Aorta (tissue), 5 donors: ENCODE measurements at places on chromosomes 5 and 9. TPM values are rescaled to one million over a fixed set of nuclear protein-coding genes. Genes with fewer than 3 reads are reported as not detected.

DNA sequence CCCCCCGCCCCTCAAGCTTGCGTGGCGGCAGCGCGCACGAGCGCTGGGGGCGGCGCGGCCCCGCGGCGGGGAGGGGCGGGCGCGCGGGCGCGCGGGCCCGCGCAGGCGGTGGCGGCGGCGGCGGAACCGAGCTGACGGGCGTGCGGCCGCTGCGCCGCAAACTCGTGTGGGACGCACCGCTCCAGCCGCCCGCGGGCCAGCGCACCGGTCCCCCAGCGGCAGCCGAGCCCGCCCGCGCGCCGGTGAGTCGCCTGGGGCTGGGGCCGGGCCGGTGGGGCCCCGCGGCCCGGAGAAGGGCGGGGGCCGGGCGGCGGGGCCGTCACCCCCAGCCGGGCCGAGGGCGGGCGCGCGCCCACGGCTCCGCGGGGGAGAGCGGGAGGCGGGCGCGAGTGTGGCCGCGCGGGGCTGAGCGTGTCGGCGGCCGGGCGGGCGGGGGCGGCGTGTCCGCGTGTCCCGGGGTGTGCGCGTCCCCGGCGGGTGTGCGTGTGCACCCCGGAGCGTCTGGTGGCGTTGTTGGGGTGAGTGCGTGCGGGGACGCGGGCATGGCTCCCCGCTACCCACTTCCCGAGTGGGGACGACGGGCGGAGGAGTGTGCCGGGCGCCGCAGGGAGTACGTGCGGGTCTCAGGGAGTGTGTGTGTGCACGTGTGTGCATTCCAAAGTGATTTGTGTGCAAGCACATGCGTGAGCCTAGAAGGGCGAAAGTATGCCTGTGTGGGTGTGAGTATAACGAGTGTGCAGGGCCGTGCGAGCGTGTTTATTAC lies at the start of gene NEK6:
Gene NEK6, plus strand, starts transcription at position 106 of the 763 bp plus-strand sequence. CDS start 44,016 bp downstream, outside the sequence.
- peak; percentile 84 for DNase-seq
- peak within 1 kb of the TSS; percentile 87 for H3K4me3 ChIP-seq
- H3K27ac ChIP-seq = peak within 1 kb of the TSS; percentile 58

GRCh38 chr5:171031977-171032376 lies 170.2 kb downstream of the RANBP17 start:
- H3K4me1 ChIP-seq = no peaks in the 10 kb centered on the region
- no peak for DNase-seq
- H3K4me3 ChIP-seq = no peak overlapping the region
- no peaks in the 10 kb centered on the region for H3K27me3 ChIP-seq
- H3K27ac ChIP-seq = no peak overlapping the region
- H3K36me3 ChIP-seq = no peaks in the 10 kb centered on the region

DNA sequence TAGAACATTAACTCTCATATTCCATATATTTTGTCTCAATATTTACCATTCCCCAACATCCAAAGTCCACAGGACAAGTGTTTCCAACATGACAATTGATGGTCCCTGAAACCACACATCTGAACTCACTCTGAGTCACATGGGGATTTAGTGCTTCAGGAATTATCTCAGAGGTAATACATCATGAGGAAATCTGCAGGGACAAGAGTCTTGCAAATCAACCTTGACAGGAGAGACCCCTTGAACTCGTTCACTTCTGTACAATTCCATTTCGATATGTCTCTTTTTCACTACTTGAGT lies 119.7 kb upstream of the ABCA1 start:
- DNase-seq = no peak
- no peaks in the 10 kb centered on the region for H3K36me3 ChIP-seq
- no peak overlapping the region for H3K27ac ChIP-seq
- H3K4me1 ChIP-seq = no peaks in the 10 kb centered on the region
- no peaks in the 10 kb centered on the region for H3K27me3 ChIP-seq
- no peak overlapping the region for H3K4me3 ChIP-seq

- peak within 1 kb of the TSS; percentile 54 for H3K4me3 ChIP-seq
- H3K36me3 ChIP-seq = no peaks in the 10 kb centered on the region
- H3K4me1 ChIP-seq = no peaks in the 10 kb centered on the region
- H3K27me3 ChIP-seq = no peaks in the 10 kb centered on the region
Measured at GRCh38 chr9:134325813-134326723, at the start of gene RXRA. Gene RXRA (plus strand): TSS chr9:134326455. CDS start chr9:134326632, 177 bp downstream.

DNA sequence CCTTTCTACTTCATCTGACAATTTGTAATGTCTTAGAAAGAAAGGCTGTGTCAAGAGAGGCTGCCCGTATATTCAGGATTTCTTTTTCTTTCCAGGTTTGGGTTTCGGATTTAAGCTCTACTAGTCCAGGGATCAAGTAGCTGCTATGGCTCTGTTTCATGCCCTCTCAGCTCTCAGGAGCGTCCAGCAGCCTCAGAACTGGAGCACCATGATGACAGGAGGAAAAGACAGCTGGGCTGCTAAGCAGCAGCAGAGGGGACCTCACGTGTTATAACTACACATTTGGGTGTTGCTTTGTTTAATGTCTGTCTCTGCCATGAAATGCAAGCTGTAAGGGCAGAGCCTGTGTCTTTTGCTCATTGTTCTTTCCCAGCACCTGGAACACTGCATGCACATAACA lies 28.5 kb downstream of the TBC1D2 start:
- H3K4me3 ChIP-seq = no peak overlapping the region
- H3K36me3 ChIP-seq = peaks cover 4% of the 10 kb centered on the region
- no peaks in the 10 kb centered on the region for H3K27me3 ChIP-seq
- H3K4me1 ChIP-seq = no peaks in the 10 kb centered on the region
- DNase-seq = no peak

DNA sequence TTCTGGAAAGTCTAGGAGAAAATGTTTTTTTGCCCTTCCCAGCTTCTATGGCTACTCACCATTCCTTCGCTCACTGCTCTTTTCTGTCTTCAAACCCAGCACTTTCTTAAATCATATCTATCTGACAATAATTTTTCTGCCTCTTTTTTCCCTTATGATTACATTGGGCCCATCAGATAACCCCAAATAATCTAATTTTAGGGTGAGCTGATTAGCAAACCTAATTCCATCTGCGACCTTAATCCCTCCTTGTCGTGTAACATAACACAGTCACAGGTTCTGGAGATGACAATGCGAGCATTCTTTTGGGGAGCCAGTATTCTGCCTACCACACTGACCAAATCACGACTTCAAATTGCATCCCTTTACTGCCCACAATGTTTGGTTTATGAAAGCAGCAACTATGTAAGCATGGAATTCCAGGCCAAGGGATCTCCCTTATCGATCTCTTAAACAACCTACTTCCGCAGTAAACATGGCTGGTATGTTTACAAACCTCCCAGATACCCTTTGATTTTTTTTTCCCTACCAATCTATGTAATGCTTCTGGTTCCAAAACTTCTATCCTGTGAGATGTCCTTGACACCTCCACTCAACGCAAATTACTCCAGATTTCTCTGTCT lies 2122.2 kb downstream of the MAT2B start:
- no peaks in the 10 kb centered on the region for H3K27me3 ChIP-seq
- H3K4me1 ChIP-seq = no peaks in the 10 kb centered on the region
- no peak overlapping the region for H3K27ac ChIP-seq
- H3K4me3 ChIP-seq = no peak overlapping the region
- H3K36me3 ChIP-seq = no peaks in the 10 kb centered on the region

DNA sequence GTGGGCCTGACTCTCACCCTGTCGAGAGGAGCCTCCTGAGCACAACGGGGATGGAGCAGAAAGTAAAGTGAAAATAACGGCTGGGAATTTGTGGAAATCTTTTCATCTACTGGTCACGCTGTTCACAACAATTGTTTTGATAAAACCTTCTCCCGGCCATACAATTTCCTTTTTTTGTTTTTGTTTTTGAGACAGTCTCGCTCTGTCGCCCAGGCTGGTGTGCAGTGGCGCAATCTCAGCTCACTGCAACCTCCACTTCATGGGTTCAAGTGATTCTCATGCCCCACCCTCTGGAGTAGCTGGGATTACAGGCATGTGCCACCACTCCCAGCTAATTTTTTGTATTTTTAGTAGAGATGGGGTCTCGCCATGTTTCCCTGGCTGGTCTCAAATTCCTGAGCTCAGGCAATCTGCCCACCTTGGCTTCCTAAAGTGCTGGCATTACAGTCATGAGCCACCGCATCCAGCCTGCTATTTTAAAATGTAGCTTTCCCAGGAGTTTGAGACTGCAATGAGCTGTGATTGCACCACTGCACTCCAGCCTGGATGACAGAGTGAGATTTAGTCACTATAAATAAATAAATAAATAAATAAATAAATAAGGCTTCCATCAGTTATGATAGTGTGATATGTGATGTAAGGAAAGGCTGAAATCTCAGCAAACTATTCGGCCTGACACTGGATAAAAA lies 73.5 kb upstream of the PTGER4 start:
- H3K27me3 ChIP-seq = no peaks in the 10 kb centered on the region
- H3K4me3 ChIP-seq = no peak overlapping the region
- H3K36me3 ChIP-seq = no peaks in the 10 kb centered on the region
- no peak for DNase-seq

DNA sequence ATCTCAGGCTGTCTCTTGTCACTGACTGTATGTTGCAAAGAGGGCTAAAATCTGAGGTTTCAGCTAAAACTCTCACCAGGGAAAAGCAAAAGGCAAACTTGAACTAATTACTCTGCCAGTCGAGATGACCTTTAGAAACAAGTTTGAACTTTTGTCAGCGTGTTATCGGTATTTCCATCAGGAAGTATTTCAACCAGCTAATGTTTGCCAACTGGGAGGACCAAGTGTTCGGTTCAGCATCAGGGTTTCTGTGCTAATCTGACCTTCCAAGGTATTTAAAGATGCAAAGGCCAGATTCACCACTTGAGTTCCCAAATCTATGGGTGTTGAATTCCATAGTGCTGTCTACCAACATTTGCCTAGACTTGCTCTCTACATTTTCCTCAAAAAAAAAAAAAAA lies 230.5 kb downstream of the SLIT3 start:
- H3K4me3 ChIP-seq = no peak overlapping the region
- DNase-seq = no peak
- peaks cover 11% of the 10 kb centered on the region for H3K4me1 ChIP-seq
- H3K27me3 ChIP-seq = no peaks in the 10 kb centered on the region

DNA sequence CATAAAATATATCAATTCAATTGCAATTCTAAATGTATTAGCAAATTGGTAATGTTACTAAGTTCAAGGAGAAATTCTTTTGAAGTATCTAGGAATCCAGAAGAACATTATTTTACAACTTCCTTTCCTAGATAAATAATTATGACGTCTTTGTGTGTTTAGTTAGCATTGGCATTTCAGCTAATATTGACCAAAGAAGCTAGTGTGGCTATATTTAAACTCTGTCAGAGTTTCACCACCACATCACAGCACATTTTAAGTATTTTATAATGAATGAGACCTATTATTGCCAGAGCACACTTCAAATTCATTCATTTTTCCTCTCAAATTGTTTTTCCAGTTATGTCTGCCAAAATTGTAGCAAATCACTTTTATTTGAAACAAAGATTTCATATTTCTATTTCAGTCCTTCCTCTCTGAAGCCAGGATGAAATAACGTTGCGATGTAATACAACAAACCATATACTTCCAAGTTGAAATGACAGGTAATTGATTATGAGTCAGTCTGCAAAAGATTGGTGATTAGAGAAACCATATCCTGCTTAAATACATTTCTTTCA lies 18.9 kb downstream of the PLK2 start:
- H3K36me3 ChIP-seq = no peaks in the 10 kb centered on the region
- H3K27ac ChIP-seq = no peak overlapping the region
- no peaks in the 10 kb centered on the region for H3K27me3 ChIP-seq
- no peak overlapping the region for H3K4me3 ChIP-seq

GRCh38 chr9:76868897-76869296 lies 37.0 kb downstream of the PRUNE2 start:
- no peaks in the 10 kb centered on the region for H3K27me3 ChIP-seq
- no peak for DNase-seq
- no peak overlapping the region for H3K27ac ChIP-seq
- no peaks in the 10 kb centered on the region for H3K36me3 ChIP-seq
- no peak overlapping the region for H3K4me3 ChIP-seq

The MTAP gene
- total RNA-seq = 28.5 TPM

The STKLD1 gene
- not detected for total RNA-seq

The EGR1 gene
- total RNA-seq = 158 TPM
